ENCODE measurements at places on chromosomes 4 and X.

DNA sequence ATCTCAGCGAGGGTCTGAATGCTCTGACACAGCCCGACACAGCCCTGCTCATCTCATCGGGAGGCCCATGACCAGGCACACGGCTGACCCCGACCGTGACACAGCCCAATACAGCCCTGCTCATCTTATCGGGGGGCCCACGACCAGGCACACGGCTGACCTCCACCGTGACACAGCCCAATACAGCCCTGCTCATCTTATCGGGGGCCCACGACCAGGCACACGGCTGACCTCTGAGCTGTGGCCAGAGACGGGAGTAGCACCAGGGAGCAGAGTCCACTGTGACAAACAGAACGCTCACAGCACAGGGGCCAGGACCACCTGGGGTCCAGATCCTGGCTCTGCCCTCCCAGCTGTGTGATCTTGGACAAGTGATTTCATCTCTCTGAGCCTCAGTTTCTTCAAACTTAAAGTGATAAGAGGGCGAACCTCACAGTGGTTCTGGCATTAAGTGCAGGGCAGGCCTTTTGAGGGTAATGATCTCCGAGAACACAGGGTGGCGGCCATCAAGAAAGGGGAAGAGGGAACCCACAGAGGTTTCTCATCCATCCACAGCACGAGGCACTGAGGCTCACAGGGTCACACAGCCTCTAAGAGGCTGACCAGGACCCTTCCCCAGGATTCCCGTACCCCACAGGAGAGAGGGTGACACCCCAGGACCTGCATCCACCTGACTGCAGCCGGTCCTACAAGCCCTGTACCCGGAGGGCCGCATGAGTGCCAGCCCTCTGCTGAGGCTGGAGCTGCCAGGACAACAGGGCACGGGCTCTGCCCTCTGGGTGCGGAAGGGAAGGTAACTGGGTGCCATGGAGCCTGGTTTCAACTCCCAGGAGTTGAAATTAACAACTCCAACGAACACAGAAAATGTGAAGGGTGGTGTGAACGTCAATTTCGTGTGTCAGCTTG is 60.1 kb downstream of the WFS1 start:
- no peak for DNase-seq

DNA sequence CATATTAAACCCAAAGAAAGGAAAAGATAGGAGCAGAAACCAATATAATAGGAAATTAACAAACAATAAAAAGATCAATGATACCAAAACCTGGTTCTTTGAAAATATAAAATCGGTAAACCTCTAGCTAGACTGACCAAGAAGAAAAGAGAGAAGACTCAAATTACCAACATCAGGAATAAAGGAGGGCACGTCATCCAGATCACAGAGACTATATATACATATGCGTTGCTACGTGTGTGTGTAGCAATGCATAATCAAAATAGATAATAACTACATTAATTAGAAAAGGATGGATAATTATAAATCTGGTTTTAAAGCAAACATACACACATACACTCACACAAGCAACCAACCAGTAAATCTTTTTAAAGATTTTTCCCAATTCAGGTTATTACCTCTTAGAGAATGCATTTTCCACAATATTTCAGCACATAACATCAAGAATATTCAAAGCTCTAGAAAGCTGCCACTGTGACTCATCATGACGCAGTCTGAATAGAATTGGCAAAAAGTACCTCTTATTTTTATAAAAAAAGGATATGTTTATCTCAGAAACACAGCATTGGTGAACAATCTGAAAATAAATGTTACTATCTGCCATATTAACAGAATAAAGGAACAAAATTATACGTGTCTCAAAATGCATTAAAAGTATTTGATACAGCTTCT is 41.4 kb upstream of the USP9X start:
- no peak for DNase-seq

DNA sequence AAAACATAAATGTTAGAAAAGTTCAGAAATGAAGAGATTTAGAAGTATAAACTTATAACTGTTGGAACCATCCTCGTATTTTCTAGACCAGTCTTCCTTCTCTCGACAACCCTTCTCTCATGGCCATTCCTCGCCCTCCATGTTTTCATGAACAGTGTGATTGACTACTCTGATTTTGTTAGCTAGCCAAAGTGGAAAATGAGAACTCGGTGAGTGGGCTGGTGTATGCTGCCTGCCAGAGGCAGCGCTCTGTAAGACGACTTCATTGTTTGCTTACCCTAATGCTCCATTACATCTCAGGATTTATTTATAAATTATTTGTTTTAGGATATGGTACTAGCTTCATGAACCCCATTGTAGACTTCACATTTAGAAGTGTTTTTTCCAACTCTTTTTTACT is 153.0 kb downstream of the CBR4 start:
- DNase-seq, result no peak

DNA sequence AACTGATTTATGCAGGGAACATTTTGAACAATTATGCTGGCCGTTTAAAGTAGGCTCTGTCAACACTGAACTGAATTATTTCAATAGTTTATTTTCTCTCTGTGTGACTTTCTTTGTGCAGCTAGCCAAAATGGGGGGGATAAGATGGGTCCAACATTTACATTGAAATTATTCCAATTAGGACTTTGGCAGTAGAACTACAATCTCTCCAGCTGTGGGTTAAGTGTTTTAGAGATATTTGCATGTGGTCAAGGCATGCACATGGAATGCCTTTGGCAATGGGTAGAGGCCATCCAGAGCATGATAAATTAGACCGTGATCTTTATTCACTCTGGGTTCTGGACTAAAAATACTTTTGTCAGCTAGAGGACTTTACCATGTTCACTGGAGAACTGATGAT is 107.9 kb upstream of the ELOVL6 start:
- no peak for DNase-seq

DNA sequence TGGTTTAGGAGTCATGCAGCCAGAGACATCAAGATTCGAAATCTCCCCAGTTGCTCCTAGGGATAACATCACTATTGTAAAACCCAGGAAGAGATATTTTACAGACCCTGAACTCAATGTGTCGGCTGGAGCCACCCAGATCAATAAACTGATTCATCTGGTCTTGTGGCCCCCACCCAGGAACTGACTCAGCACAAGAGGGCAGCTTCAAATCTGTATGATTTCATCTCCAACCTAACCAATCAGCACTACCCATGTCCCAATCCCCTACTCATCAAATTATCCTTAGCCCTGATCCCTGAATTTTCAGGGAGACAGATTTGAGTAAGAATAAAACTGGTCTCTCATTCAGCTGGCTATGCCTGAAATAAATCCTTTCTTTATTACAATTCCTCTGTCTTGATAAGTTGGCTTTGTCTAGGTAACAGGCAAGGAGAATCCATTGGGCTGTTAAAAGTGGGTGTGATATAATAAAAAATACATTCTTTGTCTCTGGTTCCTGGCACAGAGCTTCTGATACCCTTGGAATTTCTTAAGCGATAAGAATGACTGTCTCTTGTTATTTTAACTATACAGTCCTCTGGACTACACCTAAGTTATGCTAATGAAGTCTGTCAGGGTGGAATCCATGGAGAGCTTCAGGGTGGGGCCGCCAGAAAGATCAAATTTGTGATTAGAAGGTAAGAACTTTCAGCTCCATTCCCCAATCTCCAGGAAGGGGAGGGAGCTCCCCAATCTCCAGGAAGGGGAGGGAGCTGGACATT is 44.3 kb upstream of the TNIP3 start:
- no peak for DNase-seq

DNA sequence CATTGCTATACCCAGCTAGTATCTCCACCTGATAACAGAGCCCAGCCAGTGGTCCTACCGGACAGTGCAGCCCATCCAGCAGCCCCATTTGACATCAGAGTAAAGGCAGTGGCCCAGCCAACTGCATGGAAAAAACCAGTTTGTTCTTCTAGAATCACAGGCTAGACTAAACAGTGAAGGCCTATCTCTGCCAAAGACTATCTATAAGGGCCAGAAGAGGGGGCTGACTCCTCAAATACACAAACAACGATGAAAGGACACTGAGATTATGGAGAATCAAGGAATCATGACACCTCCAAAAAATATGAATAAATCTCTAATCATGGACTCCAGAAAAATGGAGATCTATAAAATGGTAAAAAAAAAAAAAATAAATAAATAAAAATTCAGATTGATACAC is 546.4 kb upstream of the HTR2C start:
- no peak for DNase-seq

DNA sequence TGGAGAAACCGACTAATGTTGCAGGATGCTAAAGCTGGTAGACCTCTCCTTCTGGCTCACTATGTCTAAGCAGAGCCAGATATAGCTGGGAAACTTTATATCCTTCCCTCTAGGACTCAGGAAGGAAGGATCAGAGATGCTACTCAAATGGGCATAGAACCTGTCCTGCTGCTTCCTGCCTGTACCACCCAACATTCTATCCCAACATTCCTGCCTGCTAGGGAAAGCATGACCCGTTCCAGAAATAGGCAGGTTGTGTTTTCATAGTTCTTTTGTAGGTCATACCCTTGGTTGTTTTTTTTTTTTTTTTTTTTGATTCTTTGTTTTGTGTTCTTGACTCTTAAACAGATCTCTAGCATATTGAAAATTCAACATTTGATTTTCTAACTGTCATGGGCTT is 5.3 kb downstream of the NPNT start:
- no peak for DNase-seq

- DNase-seq, result no peak
Measured at GRCh38 chrX:117510453-117510852, 606.2 kb downstream of the KLHL13 start.

GRCh38 chrX:37509349-37509748 is 62.1 kb upstream of the LANCL3 start:
- DNase-seq, result no peak

- DNase-seq, result no peak
Measured at GRCh38 chrX:40085102-40085551, 12.6 kb downstream of the BCOR start.

DNA sequence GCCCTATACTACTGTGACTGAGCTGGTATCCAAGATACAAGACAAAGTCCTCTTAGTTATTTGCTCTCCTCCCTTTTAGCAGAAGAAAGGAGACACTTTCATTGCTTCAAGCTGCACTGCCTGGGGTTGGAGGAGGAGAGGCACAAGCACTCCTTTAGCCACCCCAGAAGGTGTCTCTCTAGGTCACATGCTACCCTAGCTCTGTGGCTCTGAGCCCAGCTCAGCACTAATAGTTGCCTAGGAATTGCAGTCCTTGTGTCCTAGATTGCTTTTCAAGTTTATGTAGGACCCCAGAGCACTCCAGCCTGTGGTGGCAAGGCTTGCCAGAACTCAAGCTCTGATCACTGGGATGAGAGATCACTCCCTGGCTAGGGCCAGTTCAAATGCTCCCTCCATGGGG is 24.4 kb upstream of the LHFPL1 start:
- no peak for DNase-seq

DNA sequence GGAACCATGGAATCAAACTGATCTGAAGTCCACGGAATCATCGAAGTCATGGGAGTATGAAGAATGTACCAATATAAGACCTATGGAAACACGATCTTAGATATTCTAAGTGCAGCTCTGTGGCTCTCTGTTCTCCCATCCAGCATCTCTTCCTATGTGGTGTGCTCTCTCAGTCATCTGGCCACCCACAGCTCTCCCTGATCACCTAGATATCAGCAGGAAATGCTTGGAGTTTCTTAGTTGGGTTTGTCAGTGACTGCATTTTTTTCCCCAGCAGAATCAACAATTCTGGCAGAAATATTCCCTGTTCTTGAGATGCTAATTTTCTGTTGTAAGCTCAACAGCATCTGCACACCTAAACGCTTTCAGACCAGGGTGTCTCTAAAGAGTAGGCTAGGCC is 94.1 kb downstream of the GC start:
- DNase-seq, result no peak

Measured in stimulated activated CD8-positive, alpha-beta memory T cell treated with anti-CD3 and anti-CD28 coated beads, Interleukin-7, amount 100 ng/mL, for 1 hour (primary cell).